HAP-1 (cell line): ENCODE measurements at places on chromosomes 16 and 17.
A peak's percentile ranks its signal among the peaks of the same experiment; 100 is the strongest.

GRCh38 chr16:8859913-8860881 is 8.6 kb downstream of the CARHSP1 start:
- no peak for DNase-seq

- DNase-seq: peak; percentile 66
These were observed 2.6 kb upstream of the FMNL1 start for GRCh38 chr17:45218895-45219661.

DNA sequence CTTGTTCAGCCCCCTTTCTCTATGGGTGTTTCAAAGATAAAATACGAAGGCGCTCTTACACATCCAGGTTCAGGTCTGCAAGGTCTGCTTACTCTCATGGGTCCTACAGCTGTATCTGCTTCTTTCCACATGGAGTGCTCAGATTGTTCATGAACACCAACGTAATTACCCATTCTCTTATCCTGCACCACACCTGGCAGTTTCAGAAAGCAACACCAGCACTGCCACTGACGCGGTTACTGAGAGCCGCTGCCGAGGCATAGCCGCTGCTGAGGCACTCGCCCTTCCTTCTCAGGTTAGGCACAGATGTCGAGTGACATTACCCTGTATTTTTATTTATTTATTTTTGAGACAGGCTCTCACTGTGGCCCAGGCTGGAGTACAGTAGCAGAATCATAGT is 147.1 kb downstream of the RPTOR start:
- DNase-seq: no peak

- DNase-seq: no peak
These were observed 266.7 kb upstream of the SDK2 start for GRCh38 chr17:73910821-73911515.

DNA sequence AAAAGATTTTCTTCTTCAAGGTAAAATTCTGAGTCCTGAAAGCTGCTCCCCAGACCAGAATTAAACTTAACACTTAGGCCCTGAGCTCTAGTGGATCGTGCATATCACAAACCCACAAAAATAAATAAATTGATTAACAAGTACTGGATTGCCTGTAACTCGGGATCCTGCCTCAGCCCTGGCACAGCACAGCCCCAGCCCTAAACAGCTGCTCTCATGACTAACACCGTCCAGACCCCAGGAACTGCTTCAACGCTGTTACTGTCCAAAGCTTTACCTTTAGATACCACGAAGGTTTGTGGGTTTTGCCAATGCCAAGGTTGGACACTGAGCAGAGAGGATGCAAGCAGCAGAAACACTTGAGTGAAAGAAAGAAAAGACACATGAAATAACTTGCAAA is 172.5 kb downstream of the COPRS start:
- no peak for DNase-seq

DNA sequence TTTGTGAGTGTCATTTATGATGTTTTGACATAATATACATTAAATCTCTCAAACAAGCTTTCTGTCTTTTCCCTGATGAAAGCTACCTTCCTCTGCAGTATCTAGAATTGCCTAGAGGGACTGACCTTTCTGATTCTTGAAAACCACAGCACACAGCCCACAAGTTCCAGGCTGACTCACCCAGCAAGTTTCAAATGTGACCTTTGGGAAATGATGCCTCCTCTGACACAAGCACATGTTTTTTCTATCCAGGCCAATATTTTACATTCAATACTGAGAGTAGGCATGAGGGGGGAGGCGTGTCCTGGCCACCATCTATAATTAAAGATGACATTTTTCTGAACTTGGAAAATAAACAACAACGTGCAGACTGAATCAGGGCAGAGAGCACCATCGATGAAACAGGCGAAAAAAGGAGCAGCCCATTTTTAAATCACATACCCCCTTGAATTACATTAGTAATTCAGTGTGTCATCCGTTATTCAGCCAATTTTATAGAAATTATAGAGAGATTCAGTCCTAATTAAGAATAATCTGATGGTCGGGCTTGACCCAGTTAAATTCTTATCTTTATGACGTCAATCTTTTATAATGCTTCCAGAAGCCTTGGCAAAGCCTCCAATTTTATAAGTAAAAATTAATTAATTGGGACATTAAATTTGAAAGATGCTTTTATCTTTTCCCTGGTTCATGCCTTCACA is 292.6 kb upstream of the CDH11 start:
- no peak for DNase-seq

- no peak for DNase-seq
These were observed 26.1 kb upstream of the ABCA8 start for GRCh38 chr17:68981288-68981687.

- DNase-seq: no peak
These were observed 333.1 kb upstream of the XYLT1 start for GRCh38 chr16:17803625-17804410.

DNA sequence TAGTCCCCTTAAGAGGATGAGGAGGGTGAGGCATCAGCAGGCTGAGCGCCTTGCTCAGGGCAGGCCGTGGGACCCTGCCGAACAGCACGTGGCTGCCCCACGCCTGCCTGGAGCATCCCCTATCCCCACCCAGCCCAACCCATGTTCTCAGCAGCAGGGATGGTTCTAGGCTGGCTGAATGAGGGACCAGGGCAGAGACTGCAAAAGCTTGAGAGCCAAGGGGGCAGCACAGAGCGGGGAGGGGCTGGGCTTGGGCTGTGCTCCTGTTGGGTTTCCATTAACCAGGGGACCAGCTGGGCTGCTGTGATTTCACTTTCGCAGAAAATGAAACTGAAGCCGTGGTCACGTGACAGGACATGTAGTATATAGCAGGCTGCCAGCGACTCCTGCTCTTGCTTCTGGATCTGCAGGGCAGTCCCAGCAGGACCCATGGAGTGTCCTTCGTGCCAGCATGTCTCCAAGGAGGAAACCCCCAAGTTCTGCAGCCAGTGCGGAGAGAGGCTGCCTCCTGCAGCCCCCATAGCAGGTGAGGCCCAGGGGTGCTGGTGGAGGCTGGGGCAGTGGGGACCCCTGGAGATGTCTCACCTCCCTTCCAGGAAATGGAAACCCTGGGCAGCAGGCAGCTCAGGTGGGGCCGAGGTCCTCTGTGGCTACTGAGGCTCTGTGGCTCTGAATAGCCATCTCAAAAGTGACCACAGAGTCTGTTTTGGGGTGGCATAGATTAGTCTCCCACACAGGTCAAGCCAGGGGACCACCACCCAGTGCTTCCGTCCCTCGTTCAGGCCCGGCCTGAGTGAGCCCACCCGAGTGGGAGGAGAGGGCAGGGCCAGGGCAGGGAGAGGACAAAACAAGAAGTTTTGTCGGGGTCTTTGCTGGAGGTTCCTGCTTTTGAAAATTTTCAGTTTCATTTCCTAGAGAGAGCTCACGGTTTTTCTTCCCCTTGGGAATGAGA is 2.9 kb downstream of the RNF213 start:
- no peak for DNase-seq

GRCh38 chr17:69592692-69593350 is 178.3 kb downstream of the MAP2K6 start:
- DNase-seq: no peak

DNA sequence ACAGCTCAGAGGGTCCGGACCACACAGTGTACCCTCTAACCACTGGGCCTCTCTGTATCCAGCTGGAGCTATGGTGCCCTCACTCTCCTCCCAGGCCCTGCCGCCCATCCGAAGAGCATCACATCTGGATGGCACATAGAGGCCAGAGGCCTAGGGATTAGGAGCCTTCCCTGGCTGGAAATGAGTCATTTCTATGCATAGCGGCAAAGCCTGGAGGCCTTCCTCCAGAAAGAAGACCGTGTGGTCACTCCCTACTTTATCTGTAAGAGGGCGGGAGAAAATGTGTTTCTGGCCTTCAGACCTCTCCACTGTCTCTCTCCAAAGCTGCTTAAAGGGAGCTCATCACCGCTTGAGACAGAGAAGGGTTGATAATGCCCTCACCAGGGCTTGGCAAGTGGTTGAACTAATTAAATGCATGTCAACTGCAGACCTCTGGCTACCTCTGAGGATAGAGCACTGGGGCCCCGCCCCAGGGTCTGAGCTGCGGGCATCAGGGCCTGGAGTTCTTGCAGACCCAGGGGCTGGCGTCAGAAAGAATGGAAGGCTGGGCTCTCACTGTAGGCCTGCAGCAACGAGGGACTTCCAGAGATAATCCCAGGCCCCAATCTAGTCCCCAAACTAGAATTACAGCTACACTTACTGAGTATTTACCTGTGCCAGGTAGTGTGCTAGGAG is 122.2 kb downstream of the IRX5 start:
- no peak for DNase-seq

GRCh38 chr17:80774643-80775281 is 216.9 kb upstream of the CHMP6 start:
- no peak for DNase-seq

- DNase-seq: no peak
These were observed 420 bp upstream of the KRTAP17-1 start for GRCh38 chr17:41315814-41316445.

DNA sequence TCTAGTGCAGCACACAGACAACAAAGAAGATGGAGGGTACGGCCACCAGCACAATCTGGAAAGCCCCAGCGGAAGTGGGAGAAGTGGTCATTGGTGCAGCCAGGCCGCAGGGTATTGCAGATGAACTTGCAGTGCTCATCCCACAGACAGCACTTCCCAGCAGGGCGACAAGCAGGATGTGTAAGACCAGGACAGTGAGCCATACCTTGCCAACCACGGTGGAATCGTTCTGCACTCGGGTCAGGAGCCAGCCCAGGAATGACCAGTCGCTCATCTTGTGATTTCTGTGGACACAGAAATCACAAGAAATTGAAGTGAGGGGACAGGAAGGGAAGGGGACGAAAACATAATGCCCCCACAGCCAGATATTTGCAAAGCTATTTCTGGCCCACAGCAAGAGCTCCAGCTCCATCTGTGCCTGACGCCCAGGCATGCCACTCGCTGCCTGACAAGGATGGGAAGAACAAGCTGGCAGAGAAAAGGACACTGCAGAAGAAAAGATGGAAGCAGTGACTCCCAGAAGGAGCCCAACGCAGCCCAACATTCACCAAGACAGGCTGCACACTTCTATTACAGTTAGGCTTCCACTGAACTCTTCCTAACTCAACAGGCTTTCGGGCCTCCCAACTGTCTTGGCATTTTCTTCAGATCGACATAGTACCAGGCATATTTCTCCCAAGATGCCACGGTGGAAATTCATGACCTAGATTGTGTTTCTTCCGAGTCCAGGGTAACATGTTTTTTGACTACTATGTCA is 17.5 kb upstream of the MYO18A start:
- DNase-seq: no peak

DNA sequence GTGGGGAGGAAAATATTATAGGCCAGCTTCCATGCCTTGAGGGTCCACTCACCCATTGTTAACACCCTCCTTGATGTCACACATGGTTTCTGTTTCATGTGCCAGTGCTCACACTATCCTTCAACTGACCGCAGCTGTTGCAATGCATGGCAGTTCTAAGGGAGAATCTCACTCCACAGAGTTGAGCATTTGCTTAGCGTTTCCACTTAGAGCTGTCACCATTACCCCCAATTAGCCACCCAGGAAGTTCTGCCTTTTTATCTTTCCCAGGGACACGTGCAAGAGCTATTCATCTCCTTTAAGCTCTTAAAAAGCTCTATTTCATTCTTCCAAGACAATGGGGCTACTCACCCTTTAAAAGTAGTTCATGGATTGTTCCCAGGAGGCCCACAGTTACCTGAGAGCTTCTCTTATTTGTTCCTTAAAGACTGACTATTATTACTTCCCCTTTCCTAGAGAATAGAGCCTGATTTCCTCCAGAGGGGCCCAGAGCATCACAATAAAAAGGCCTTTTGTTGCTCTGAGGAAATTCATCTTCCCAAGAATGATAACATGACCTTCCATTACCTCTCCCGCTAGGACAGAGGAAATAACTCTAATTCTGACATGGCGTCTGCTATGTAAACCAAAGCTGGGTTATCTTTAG is 126.8 kb downstream of the CACNG3 start:
- no peak for DNase-seq

DNA sequence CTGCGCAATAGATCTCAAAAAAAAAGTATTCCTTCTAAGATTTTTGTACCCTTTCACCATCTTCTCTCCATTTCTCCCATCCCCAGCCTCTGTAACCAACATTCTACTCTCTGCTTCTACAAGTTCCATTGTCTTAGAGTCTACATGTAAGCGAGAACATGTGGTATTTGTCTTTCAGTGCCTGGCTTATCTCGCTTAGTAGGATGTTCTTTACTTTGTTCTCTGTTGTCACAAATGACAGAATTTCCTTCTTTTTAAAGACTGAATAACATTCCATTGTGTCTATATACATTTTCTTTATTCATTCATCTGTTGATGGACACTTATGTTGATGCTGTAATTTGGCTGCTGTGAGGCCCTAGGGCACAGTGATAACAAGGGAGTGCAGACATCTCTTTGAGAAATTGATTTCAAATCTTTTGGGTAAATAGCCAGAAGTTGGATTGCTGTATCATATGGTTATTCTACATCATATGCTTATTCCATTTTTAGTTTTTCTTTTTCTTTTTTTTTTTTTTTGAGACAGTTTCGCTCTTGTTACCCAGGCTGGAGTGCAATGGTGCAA is 37.7 kb upstream of the MYH10 start:
- DNase-seq: no peak

DNA sequence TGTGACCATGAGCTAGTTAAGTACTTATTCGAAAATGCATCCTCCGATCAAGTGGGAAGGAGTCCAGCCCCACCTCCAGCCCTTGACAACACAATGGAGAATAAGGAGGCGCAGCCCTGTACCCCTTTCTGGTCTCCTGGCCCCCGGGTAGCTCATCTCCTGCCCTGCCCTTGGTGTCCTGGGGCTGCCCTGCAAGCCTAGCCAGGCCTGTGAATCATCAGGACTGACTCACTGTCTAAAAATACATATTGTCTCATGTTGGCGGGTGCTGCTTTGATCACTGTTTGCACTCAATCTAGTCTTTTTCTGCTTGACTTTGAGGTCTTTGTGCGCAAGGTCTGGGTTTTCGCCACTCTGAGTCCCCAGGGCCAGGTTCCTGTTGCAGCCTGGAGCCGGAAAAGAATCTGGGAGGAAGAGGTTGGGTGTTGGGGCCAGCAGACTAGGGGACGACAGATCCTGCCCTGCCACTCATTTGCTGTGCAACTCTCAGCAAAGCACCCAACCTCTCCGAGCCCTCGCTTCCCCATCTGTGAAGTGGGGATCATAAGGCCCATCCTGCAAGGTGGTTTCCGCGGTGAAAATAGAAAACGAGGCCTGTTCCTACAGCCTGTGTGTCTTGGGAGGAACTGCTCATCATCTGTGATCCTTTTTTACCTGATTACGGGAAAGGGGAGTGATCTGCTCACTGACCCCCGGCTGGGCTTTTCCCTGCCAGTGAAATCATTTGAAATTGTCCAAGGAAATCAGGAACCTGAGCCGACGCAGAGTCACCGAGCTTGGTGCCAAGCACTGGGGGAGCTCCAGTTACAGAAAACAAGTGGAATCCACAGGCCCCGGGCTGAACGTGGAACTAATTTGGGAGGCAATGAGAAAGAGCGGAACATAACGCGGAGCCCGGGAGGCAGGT is 230.4 kb downstream of the PARN start:
- no peak for DNase-seq

GRCh38 chr17:66449418-66449977 is 147.1 kb downstream of the PRKCA start:
- DNase-seq: no peak
